IPS DF 19.7 (cell line): ENCODE measurements at places on chromosomes 3 and 15.

GRCh38 chr3:40258555-40258954 is 51.0 kb upstream of the EIF1B start:
- DNase-seq, result no peak

DNA sequence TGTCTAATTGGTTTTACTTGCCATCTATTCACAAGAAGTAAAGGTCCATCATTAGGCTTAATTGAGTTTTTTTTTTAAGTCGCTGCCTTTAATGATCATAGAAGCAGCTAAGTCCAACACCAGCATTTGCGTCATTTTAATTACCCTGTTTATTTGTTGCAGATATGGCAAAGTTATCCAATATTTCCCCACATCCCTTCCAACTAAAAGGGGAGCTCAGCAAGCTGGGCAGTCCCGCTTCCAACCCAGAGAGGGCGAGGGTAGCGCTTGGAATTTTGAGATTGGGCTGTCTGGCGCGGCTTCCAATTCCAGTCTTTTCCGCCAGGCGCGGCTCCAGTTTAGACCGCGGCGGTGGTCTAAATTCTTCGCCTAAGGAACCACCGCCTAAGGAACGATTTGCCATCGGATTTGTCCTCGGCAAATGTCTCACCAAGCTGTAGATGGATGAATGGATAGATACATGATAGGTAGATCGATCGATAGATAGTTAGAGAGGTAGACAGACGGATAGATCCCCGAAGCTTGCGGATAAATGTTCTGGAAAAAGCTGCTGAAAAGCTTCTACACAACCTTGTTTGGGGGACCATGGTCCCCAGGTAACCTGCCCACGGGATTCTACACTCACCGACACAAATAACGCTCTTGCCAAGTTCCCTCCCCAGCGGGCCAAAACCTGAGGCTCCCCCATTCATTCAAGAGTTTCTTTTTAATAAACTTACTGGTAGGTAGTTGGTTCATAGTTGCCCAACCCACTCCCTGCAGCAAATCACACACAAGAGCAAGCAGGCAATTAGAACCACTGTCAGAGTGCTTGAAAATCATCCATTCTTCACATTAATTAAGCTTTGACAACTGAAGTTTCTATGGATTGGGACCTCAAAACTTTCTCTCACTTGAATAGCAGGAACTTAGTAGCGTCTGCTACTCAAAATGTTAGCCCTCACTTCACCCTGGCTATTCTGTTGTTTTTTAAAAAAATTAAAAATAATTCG is 49.1 kb downstream of the ZIC4 start:
- DNase-seq, result no peak

- DNase-seq, result no peak
Observed at GRCh38 chr15:67641453-67641852, 99.0 kb downstream of the MAP2K5 start.

DNA sequence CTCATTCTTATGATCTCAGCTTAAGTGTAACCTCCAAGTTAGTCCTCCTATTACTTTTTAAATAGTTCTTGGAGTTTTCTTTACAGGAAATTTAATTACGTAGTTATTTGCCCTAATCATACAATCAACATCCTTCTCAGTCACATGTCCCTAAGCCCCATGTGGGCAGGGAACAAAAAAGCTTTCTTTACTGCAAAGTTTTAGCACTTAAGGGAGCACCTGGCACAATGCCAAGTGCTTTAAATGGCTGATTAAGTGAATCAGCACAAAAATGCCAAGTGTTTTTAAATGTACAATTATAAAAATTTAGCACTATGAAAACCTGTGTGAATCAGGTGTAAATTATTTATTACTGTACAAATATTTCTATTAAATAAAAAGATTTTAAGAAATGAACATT is 445.3 kb downstream of the C3orf38 start:
- DNase-seq, result no peak

DNA sequence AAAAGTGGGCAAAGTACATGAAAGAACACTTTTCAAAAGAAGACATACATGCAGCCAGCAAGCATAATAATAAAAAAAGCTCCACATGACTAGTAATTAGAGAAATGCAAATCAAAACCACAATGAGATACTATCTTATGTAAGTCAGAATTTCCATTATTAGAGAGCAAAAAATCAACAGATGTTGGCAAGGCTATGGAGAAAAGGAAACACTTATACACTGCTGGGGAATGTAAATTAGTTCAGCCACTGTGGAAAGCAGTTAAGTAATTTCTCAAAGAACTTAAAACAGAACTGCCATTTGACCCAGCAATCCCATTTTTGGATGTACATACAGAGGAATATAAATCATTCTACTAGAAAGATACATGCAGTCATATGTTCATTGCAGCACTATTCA is 360.7 kb downstream of the NSUN3 start:
- no peak for DNase-seq

DNA sequence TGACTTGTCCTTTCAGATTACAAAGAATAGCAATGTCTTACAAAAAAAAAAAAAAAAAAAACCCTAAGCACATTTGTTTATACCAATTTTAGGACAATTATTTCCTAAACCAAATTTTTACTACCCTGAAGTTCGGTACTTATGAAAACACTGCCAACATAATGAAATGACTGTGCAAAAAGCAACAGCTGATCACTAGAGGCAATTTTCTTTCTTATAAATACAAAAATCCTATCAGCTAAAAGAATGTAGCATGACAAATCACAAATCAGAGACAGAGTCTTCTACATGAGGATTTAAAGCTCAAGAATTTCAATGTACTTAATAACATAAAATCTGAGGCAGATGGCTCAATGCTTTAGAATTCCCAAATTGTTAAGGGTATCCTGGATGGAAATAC is 191.8 kb downstream of the MAGI1 start:
- no peak for DNase-seq

DNA sequence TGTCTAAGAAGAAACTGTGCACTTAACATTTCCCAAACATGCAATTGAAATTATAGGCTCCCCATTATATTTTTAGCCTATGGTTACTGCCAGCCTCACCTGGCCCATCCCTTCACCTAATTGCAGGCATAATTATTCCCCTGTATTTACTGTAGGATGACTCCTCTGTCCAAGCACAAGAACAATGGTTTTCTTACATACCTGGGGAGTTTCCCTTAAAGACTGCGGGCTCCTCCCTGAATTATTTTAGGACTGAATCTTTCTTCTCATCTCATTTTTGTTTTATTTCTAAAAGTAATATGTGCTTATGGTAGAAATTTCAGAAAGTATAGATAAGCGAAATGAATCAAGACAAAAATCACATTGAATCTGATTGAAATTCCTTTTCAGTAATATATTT is 11.4 kb downstream of the TM4SF1 start:
- no peak for DNase-seq

DNA sequence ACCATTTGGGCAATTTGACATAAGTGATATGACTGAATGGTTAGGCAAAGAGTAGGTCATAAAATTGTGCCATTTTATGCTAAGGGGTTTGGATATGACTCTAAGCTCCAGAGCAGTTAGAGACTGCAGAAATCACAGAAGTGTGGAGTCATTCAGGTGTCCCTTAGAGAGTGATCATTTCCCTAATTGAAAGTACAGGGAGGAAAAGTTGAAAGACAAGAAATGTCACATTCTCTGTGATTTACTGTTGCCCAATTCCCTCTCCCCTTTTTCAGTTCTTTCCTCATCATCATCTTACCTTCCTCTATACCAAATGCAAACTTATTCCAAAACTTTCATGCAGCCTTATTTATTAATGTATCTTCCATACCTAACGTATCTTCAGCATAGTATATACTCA is 2.7 kb upstream of the GOLGB1 start:
- no peak for DNase-seq

- no peak for DNase-seq
Observed at GRCh38 chr3:167978071-167978470, 117.7 kb downstream of the GOLIM4 start.

GRCh38 chr3:154050766-154051165 is 70.4 kb upstream of the ARHGEF26 start:
- DNase-seq, result no peak

DNA sequence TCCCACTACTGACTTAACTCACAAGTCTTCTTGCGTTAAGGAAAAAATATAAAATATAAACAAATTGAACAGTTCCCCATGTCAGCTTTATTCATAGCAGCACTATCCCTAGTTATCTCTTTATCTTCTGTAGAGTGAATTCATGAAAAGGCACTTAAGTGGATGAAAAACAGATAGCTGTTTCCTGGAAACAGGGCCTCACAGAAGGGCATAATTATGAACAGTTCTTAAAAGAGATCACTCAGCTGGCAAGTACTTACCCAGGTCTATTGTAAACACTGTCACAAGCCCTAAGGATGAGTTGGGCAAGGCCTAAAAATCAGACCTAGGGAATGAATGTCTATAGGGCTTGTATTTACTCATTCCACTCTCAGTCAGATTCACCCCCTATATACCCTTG is 10.7 kb downstream of the MB21D2 start:
- no peak for DNase-seq

GRCh38 chr3:75176937-75177336 is 487.2 kb upstream of the FRG2C start:
- DNase-seq, result no peak

DNA sequence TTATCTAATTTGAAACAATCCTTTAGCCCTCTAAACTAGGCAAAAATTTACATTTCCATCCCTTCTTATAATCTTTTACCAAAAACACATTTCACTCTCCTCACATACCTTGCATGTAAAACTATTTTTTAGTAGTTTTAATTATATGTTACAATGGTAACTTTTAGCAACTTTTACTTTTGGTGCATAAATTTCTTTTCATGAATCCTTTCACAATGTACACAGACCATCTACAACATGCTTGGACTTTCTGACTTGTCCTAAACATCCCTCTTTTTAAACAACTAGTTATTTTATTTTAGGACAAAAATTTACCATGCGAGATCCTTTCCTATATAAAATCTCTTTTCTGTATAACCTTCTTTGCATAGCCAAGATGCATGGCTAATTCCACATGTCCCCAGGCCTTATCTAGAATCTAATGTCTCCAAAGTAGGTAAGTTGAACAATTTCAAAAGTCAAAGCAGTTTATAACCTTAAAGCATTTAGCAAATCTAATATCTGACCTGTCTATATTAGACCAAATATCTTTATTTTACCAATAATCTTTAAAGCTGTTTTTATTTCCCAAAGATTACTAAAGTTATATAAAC is 14.4 kb upstream of the ALDH1L1 start:
- no peak for DNase-seq

GRCh38 chr3:192026661-192027060 is 565.7 kb downstream of the PYDC2 start:
- no peak for DNase-seq

DNA sequence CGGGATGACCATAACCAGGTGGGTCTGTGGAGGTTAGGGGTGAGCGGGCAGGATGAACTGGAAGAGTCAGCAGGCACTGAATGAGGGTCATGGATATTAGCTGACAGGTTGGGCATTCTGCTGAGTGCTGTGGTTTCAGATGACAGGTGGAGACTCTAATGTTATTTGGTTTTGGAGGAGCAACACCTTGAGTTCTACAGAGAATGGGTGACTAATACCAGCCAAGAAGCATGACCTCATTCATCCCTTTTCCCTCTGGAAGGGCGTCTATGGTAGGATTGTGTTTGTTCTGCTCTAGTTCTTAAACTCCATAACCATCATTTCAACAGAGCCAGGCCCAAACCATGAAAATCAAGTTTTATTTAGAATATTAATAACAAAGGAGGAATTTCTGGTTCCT is 550.7 kb upstream of the LMCD1 start:
- DNase-seq, result no peak

GRCh38 chr3:169596126-169596525 is 67.4 kb downstream of the MECOM start:
- DNase-seq, result no peak

DNA sequence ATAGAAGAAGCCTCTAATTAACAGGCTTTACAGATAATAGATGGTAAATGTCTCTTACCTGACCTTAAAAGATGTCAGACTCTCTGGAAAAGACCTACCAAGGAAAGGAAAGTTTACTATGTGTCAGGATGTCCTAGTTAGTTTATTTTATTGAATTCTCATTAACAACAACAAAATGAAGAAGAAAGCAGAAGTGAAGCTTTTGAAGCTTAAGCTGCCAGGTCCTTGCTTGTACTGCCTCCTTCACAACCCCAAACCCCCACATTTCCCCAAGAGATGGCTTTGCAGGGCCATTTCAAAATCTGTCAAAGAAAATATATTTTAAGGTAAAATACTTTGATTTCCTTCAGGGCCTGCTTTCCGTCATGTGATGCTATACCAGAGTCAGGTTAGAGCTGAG is 798.4 kb downstream of the TUSC7 start:
- no peak for DNase-seq

DNA sequence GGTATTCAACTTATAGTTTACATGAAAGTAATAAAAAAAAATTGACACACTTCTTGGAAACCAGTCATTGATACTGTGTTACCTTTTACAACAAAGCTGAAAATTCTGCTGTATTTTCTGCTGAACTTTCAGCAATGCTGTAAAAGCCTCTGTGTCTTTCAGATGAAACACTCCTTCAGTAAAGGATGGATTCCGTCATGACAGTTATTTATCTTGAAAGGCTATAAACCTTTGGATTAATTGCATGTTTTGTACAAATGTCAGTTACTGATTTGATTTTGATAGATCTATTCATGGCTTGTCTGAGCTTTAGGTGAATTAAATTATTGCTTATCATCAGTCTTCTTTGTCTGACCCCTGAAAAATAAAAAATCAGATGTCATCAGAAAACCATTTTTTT is 355.1 kb downstream of the NAALADL2 start:
- no peak for DNase-seq

GRCh38 chr3:4772171-4772804 is 206.9 kb upstream of the BHLHE40 start:
- DNase-seq, result no peak

DNA sequence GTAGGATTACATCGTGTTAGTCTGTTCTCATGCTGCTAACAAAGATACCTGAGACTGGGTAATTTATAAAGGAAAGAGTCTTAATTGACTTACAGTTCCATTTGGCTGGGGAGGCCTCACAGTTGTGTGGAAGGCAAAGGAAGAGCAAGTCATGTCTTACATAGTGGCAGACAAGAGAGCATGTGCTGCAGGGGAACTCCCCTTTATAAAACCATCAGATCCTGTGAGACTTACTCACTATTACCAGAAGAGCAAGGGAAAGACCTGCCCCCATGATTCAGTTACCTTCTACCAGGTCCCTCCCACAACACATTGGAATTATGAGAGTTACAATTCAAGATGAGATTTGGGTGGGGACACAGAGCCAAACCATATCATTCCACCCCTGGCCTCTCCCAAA is 3.4 kb downstream of the SLC25A26 start:
- no peak for DNase-seq

- no peak for DNase-seq
Observed at GRCh38 chr3:169579116-169579710, 84.3 kb downstream of the MECOM start.
